LoVo (cell line): ENCODE measurements at places on chromosomes 1 and 21.

- no peak for DNase-seq
These were observed 45.3 kb upstream of the PARP1 start for GRCh38 chr1:226453015-226453704.

DNA sequence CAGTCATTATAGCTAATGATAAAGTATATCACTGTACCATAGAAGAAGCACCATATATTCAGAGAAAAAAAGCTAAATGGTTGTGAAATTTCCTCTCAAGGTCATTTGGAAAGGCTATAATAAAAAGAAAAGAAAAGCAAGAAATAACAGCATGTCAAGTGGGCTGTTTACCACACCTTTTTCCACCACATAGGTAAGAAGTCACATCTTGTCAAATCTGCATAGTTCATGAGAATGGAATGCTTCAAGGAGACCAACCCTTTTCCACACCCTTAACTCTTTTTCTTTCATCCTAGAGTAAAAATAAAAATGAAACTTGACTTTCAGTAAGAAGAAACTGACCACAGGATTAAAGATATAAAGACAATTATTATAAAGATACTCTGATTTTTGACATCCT is 91.2 kb downstream of the ATP6V1G3 start:
- DNase-seq: peak; percentile 80

GRCh38 chr1:23667411-23667810 is 24.2 kb upstream of the RPL11 start:
- no peak for DNase-seq

DNA sequence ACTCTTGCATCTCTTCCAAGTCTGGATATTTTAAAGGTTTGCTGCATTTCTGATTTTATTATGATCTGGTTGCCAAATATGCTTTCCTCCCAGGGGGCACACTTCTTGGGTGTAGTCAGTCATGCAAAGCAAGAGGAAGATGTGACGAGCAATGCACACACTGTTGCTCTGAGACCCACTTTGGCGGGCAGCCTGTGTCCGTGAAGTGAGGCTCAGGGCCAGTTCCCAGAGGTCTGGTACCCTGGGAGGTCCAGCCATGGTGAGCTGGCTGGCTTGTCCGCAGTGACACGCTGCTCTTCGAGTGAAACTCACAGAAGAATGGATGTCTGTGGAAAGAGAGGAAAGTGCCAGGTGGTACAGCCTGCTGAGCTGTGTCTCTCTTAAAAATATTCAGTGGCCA is 52.8 kb upstream of the EDN2 start:
- no peak for DNase-seq

- DNase-seq: no peak
These were observed 73.6 kb downstream of the C1orf94 start for GRCh38 chr1:34250342-34250741.

DNA sequence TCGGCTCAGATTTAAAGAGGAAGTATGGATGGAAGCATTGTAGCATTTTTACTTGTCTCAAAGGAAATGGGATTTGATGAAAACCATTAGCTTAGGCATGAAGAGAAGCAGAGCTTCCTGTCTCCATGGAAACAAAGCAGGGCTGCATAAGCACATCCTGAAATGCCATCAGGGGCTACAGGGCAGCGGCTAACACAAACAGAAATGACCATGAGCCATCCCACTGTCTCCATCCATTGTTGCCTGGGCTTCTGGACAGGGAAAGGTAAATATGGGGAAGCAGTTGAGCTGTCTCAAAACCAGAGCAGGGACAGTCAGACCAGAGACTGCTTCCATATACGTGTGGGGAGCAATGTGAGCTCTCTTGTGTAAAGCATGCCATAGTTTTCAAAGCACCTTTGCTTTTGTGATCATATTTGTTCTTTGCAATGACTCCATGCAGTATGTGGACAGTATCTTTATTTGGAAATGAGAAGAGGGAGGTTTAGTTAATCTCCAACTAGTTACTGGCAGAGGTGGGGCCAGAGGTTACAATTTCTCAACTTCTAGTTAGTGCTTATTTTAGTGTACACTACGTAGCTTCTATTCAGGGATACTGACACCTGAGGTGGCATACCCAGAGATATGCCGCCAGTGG is 176.1 kb downstream of the CACNA1E start:
- no peak for DNase-seq

DNA sequence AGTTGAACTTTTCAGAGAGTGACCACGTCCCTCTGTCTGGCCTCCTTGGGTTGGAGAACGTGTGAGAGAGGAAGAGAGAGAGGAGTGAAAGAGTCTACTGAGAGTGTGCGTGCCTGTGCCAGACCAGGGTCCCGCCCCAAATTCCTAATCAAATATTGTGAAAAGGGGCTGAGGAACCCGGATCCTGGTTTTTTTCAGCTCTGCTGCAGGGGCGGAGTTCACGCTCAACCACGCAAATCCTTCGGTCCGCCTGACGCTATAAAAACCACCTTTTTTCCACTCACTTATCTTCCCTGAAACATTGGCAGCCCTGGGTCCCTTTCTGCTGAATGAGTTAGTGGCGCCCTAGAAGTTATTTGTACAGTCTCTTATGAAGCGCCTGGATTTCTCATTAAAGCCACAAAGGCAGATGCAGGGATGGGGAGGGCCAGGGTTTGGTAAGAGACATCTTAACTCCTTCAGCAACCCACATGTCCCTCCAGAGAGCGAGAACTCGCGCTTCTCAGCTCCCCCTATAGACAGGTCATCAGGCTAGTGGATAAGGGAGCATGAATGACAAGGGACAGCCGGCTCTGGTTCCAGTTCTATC is at the start of gene FMOD:
Gene FMOD (minus strand): TSS at position 86 of the 589 bp plus-strand sequence. CDS start 2,852 bp downstream, outside the sequence.
- DNase-seq: no peak

GRCh38 chr1:106063510-106063909 is 993.0 kb upstream of the PRMT6 start:
- DNase-seq: no peak

DNA sequence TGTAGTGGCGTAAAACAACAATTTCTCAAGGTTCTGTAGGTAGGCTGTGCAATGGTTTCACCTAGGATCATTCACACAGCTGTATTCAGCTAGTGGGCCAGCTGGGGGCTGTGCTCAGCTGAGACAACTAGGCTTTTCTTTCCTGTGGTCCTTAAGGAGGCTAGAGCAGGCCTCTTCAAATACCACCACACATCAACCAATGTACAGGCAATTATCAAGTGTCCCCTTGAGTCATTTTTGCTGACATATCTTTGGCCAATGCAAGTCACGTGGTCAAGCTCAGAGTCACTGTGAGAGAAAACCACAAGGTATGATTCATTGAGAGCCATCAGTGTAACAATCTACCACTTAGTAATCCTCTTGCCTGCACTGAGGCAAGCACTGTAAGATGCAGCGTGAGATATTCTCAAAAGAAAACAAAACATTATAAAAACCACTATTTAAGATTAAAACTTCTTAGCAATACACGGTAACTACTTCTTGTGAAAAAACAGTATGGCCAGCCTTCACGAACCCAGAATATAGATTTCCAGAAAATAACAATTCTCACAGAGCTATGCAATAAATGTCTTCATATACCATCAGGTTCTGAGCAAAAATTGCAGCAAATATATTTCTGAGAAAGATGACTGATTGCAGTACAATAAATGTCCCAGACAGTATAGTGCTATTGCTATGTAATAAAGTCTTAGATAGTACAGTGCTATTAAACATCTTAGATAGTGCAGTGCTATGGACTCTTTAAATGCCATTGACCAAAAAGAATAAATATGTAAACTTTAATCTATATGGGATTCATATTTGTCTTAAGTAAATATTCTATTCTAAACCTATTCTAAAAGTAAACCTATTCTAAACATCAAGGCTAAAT is 55.3 kb downstream of the NME7 start:
- peak; percentile 63 for DNase-seq

- no peak for DNase-seq
These were observed 56.3 kb downstream of the PALMD start for GRCh38 chr1:99702221-99702620.

DNA sequence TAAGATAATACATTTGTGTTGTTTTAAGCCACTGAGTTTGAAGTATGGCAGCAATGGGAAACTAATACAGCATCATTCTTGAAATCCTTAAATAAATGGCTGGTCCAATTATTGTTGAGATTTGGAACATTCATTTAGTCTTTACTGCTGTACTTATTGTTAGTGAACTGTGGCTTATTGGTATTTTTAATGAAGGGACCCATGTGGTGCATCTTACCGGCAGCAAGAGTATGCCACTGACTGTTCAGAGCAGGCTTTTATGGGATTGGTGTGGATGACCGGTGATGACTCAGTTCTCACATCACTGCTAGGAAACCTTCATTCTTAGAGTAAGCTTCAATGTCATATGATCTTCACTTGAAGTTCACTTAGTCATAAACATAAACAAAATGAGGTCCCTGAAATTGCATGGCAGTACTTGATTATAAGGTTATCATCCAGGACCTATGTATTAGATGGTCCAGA is 31.5 kb downstream of the PRKAA2 start:
- DNase-seq: peak; percentile 14

DNA sequence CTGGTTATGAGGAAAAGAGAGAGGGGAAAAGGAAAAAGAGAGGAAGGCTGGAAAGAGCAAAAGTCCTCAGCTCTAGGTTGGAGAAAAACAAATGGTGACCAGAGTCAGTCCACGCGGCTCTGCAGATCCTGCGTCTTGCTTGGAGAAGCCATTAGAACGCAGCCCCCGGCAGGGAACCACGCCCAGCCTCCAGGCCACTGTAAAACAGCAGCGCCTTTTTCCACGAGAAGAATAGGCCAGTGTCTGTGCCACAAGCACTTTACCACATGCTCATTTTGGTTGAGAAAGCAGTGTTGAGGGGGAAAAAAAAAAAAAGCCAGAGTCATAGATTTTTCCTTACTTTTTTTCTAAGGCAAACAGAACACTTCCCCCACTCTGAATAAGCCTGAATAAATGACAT is 846.9 kb upstream of the ADAMTS5 start:
- no peak for DNase-seq

DNA sequence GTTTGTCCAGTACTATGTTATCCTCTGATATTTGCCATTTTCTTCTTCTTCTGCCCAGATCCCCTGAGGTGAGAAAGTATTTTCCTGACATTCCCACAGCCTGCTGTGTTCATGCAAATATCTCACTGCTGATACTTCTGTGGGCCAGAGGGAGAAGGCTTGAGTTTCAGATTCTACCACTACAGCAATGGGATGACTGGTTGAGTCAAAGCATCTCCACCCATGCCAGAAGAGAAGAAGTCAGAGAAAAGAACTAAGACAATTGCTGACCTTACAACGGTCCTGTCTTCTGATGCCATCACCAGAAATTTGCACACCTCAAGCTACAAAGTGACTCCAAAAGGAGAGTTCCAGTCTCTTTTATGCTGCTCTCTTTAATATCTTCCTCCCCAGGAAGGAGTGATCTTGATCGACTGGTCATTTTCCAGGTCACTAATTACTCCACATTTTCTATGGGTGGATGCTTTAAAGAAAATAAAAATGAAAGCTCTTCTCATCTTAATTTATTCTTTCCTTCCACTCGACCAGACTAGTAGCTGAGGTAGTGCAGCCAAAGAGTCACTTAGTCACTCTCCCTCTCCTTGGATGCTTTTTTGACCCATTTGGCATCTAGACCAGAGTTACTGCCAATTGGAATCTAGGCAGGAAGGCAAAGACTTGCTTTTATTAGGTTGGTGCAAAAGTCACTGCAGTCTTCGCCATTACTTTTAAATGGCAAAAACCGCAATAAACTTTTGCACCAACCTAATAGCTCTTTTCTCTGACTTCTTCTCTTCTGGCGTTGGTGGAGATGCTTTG is 195.1 kb downstream of the PTPRC start:
- no peak for DNase-seq

- DNase-seq: no peak
These were observed 5.3 kb upstream of the CD55 start for GRCh38 chr1:207316141-207316540.

- DNase-seq: no peak
These were observed 606.5 kb upstream of the ADGRL4 start for GRCh38 chr1:79613046-79613445.

DNA sequence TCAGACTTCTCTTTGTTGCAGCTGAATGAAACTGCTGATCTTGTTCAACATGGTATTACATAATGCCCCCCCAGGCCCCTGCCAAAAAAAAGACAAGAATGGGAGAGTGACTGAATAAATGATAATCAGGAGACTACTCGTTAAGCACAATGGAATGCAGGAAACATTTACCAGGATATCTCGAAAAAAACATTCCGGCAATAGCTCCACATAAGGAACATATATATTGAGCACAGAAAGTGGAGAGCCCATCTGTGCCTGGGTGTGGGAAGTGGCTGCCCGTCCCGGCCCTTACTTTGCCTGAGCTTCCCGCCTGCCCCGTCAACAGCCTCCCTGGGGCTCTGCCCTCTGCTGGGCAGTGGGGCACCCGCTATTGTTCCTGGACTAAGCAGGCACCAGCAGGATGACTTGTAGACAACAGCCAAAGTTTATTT is 13.3 kb downstream of the TRIM11 start:
- DNase-seq: peak; percentile 8

GRCh38 chr1:215761446-215761845 is 194.3 kb downstream of the KCTD3 start:
- DNase-seq: no peak

GRCh38 chr1:172185996-172186395 is 234.5 kb upstream of the C1orf105 start:
- no peak for DNase-seq

GRCh38 chr21:15823486-15824150 is 93.8 kb downstream of the USP25 start:
- no peak for DNase-seq

GRCh38 chr1:48793863-48794262 is 17.2 kb upstream of the BEND5 start:
- DNase-seq: no peak

- DNase-seq: no peak
These were observed 57.0 kb downstream of the HLCS start for GRCh38 chr21:36909423-36909822.

- DNase-seq: no peak
These were observed 450.2 kb downstream of the KIF26B start for GRCh38 chr1:245604979-245605378.

- DNase-seq: no peak
These were observed 154.9 kb upstream of the TIAM1 start for GRCh38 chr21:31498985-31499384.

DNA sequence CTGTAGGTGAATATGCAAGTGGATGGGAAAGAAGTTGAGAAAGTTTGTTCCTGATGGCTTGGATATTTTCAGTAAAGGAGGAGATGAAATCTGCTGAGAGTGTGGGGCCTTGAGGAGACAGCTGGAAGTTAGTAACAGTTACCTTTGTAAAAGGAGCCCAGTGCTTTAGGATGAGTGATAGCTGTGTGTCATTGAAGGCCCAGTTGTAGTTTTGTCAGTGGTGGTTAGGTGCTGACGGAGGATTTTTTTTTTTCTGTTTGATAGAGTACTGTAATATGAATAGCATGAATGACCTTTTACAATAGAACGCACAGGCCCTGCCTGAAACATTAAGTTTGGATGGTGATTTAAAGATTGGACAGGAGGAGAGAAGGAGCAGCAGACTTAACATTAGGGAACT is 33.3 kb downstream of the LRRC8D start:
- DNase-seq: no peak
